Activated naive CD4-positive, alpha-beta T cell treated with Interleukin-2 at 50 U/mL for 16 hours (primary cell): ENCODE measurements at places on chromosomes 4 and X.

- DNase-seq: no peak
Observed at GRCh38 chrX:133335027-133335426, 80.3 kb downstream of the GPC4 start.

GRCh38 chr4:55910140-55910539 lies 38.6 kb upstream of the CEP135 start:
- DNase-seq: no peak

GRCh38 chrX:36198575-36198974 lies 279.0 kb downstream of the CFAP47 start:
- DNase-seq: no peak

DNA sequence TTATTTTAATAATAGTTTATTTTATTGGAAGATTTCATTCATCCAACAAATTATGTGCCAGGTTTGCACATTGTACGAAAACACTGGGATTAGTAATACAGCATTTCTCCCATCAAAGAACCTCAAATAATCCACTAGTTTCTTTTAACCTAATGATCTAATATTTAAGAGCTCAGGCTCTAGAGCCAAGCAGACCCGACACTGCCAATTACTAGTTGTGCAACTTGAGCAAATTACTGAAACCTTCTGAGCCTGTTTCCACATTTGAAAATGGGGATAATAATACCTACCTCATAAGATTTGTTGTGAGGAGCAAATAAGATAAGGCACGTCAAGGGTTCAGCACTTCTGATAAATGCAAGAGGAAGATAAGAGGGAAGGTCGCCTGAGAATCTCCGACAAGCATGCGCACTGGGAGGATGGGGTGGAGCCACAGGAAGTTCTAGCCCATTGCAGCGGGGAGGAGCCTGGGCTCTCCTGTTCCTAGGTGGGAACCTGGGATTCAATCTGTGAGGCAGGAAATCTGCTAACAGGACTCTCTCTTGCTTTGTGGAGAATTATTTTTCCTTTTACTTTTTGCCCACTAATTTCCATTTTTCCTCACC lies 141.5 kb upstream of the SMAD1 start:
- no peak for DNase-seq

DNA sequence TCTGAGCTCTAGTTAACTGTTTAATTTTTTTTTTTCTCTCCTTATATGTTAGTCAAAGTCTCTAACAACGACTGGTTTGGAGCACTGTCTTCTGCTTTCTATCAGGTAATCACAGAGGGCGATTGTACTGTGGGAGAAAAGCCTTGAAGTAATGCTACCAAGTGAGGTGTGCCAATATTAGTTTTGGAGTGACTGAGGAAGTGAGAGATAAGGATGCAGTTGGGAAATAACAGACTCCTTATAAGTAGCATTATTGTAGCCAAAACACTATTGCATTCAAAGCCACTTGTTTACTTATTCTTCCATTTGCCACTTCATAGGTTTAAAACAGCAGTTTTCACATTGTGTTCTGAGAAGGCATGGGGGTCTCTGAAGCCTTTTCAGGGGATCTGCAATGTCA lies 79.1 kb upstream of the SLC6A14 start:
- no peak for DNase-seq

- no peak for DNase-seq
Observed at GRCh38 chr4:104470770-104471169, 23.9 kb downstream of the CXXC4 start.

- no peak for DNase-seq
Observed at GRCh38 chr4:104457308-104457981, 37.2 kb downstream of the CXXC4 start.

- DNase-seq: no peak
Observed at GRCh38 chrX:149837639-149838038, 43.3 kb upstream of the MAGEA8 start.
